ENCODE measurements at places on chromosomes 11 and 22.
A peak's percentile ranks its signal among the peaks of the same experiment; 100 is the strongest.

GRCh38 chr22:40070701-40071100 is 75.9 kb downstream of the FAM83F start:
- DNase-seq: no peak

DNA sequence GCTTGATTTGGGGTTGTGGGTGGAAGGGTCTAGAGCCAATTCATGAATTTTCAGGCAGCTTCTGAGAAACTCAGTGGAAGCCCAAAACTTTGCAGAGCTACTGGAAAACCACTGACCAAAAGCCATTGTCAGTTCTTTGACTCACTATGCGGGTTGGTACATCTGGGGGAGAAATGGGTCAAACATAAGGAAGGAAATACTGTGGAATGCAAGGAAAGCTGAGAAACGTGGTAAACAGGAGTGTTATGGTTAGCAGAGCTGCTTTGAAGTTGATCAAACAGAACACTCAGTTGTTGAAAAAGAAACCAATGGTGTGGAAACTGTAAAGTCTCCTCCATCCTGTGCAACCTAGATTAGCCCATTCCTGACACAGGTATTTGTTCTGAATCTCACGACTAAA is 6.3 kb upstream of the ABTB2 start:
- no peak for DNase-seq

DNA sequence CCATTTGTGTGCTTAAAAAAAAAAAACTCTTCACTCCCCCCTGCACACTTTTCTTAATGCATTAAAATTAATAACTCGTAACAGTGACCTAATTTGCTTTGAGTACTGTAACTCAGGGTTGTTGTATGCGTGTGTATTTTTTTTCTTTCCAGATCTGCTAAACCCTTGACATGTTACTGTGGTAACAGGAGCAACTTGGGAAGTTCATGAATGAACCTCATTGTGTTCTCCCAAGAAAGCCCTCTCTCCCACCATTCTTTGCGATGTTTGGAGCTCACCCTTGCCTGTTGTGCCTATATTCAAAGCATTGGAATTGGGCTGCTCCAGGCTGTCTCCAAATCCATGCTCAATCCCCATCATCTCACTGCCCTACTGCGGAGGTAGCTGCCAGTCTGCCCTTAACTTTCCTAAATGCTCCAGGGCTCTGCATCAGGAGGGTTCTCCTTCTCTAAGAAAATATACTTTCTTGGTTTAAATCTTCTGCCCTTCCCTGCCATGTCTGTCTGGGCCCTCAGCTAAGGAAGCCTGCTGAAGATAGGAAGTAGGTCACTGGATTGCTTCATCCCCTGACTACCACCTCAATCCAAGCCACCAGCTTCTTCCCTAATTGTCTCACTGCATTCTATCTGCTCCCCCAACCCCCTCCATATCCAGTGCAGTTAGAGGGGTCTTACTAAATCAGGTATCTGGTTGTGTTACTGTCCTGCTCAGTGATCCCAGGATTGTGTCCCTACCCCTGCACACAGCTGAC is 70.3 kb downstream of the KIRREL3 start:
- no peak for DNase-seq

GRCh38 chr11:105324156-105324555 is 184.6 kb upstream of the CARD18 start:
- DNase-seq: no peak

- DNase-seq: no peak
These were observed 16.2 kb upstream of the ESAM start for GRCh38 chr11:124778281-124778680.

GRCh38 chr11:95257456-95257971 is 26.5 kb upstream of the SESN3 start:
- no peak for DNase-seq

- no peak for DNase-seq
These were observed 9.9 kb upstream of the TTLL1 start for GRCh38 chr22:43099095-43099494.

GRCh38 chr11:117176186-117176585 is 2.4 kb upstream of the SIDT2 start:
- DNase-seq: no peak

DNA sequence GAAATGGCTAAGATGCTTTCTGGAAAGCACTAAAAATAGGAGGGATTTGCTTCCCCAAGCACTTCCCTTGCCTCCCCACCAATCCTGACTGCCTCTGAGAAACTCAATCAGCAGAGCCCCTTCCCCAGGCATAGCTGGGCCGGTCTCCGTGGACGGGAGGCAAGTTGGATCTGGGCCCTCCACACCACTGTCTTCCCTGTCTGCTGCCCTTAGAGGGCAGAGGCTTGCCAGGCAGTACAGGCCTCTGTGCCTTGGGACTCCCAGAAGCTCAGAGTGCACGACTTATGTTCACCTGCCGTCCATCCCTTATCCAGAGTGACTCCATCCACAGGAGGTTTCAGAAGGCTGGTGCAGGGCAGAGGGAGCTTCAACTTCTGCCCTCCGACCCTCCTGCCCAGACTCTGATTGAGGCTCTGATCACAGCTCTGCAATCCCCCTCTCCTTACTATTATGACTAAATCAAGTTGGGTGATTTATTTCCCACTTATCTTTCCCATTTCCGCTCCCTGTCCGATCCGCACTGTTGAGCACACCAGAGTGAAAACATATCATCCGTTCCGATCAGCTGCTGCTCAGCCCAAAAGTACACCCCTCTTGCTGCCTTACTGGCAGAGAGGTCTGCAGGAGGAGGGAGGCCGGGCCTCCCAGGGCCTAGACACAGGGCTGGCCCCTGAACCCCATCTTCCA is 71.8 kb downstream of the DSCAML1 start:
- DNase-seq: no peak

GRCh38 chr11:122019908-122020694 is 95.9 kb downstream of the BLID start:
- no peak for DNase-seq

GRCh38 chr11:77558380-77558779 is 31.4 kb upstream of the AQP11 start:
- DNase-seq: no peak

DNA sequence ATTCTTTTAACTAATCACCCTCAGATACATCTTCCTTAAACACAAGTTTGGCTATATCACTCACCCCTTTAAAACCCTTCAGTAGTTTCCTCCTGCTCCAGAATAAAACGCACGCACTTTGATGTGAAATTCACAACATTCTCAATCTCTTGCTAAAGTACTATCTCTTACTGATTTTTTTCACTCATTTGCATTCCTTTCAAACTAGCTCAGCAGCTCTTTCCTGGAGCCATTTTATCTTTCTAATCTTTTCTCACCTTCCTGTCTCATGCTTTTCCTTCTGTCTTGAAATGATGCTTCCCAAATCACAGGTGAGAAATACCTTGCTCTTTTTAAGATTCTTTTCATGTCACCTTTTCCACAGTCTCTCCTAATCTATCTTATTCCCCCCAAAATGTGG is 1074.4 kb downstream of the DLG2 start:
- DNase-seq: no peak

- DNase-seq: no peak
These were observed 49.6 kb upstream of the ALKBH3 start for GRCh38 chr11:43830928-43831440.

- DNase-seq: no peak
These were observed 18.0 kb downstream of the TBC1D22A start for GRCh38 chr22:46780453-46780852.

DNA sequence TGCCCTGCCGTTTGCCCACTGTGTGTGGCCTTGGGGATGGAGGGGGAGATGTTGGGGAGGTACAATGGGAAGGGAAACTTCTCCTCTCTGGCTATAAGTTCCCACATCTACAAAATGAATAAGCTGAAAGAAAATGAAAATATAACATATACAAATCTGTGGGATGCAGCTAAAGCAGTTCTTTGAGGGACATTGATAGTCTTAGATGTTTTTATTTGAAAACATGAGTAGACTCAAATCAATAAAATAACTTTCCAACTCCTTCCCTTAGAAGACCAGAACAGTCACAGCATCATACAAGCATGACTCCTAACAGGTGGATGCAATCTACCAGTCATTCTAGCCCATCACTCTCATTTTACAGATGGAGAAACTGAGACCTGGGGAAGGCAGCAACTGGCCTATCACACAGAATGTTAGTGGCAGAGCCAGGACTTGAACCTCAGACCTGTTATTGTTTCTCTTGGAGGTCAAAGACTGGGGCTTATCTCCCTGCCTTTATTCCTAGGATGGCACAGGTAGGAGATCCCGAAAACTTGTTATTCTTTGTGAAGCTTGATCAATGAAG is 25.2 kb upstream of the CCDC86 start:
- no peak for DNase-seq

DNA sequence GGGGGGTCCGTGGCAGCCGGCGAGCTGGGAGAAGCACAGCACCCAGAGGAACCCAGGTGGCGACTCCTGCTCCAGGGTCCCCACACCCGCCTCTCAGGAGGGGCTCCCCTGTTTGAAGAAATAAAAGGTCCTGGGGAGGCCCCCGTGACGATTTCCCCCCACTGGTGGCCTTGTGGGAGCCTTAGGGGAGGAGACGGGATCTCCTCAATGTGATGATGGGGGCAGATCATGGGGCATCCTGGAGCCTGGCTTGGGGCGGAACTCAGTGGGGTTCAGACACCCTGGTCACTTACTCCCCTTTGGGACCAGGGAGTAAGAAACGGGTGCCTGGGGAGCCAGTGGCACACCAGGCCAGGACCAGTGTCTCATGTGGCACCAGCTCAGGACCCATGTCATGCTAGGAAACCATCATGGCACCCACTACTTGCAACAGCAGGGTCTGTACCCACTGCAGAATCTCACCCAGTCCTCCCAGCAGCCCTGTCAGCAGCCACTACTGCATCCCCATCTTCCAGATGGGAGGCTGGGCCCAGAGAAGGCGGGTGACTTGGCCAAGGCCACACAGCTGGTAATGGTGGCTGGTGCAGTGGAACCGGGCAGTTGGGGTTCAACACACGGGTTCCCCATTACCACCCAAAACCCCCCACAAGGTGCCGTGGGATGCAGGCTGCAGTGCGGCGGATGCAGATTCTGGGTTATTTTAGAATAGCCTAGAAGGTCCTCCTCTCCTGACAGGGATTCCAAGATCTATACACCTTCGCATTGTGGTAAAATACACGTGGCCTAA is 130.7 kb downstream of the CTTN start:
- DNase-seq: no peak

DNA sequence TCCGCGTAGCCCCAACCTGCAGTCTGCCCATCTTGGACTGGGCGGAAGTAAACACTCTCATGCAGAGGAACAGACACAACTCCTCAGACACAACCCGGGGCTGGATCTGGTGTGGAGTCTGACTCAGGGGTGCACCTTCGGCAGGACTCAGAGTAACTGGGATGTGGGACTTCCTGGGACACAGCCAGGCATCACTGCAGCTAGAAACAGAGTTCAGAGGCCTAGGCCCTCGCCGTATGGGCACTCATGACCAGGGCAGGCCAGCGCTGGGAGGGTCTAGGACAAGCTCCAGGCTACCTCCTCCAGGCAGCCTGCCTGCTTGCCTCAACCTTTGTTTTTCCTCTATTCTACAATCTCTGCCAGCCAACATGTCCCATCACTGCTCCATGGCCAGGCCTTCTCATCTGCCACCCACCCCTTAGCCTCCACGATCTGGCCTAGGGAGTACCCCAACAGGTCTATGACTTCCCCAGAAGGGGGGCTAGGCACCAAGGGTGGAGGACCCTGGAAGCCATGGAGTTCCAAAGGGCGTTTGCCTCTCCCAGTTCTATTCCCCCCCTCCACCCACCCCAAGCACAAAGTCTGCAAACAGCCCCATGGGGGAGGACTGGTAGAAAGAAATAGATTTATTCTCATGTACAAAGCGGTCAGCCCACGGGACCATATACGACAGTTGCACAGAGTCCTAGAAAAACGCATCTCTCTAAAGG is 98.5 kb downstream of the PDE2A start:
- DNase-seq: no peak

- DNase-seq: peak; percentile 99
These were observed 4.1 kb downstream of the CD248 start for GRCh38 chr11:66312549-66313320.

DNA sequence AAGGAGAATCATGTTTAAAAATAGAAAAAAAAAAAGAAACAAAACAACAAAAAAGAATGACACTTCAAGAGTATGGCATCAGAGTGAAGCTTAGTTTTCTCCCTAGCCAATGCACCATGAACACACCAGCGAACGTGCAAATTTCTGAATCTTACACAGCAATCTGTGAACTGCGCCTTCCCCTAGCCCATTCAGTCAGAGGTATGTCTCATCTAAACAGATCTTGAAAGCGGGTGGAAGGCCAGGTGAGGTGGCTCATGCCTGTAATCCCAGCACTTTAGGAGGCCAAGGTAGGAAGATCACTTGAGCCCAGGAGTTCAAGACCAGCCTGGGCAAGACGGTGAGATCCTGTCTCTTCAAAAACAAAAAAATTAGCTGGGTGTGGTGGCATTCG is 113.1 kb downstream of the MICAL3 start:
- DNase-seq: no peak

GRCh38 chr11:85495918-85496317 is 131.2 kb downstream of the DLG2 start:
- DNase-seq: no peak

DNA sequence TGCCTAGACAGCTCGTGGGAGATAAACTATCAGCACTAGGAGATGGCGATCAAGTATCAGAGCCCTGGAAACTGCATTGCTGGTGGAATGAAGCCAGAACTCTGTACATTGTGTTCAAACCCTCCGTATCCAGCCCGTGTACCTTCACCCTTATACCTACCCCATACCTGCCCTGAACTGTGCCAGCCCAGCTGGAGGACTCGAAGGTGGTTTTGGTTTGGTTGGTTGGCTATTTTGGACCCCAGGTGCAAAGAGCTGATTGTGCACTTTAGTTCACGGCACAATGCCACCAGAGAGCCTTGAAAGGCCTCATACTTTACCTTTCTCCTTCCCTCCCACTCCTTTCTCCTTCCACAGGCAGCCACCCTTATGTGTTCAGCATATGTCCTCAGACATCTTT is 16.0 kb downstream of the FAM83F start:
- no peak for DNase-seq

DNA sequence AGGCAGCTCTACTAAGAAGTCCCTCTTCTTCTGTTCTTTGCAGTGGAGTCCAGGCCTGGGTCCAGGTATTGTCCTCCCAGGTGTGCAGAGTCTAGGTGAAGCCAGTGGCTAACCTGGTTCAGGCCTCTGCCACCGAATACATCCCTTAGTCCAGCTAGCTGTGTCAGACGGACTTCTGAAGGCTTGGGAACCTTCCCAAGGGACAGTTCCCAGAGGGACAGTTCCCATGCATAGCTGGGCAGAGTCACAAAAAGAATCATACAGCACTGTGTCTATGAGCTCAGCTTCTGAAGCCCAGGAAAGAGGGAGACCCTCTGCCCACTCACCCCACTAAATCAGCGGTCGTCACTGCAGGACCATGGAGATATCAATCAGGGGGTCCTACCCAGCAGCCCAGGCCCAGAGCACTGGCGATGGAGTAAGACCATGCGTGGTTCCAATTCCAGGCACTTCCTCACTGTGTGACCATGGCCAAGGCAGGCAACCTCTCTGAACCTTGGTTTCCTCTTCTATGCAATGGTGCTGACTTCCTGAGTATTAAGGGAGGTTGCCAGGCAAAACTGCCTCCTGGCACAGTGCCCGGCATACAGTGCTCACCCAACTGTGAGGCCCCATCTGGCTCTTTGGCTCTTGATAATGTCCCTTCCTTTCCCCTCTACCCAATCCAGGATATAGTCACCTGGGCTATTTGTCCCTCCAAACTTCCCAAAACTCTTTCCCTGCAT is 3.4 kb downstream of the MS4A10 start:
- DNase-seq: no peak

GRCh38 chr11:60347084-60347797 is 20.2 kb downstream of the MS4A6E start:
- no peak for DNase-seq

Data from stimulated activated CD8-positive, alpha-beta memory T cell treated with anti-CD3 and anti-CD28 coated beads, Interleukin-4, amount 100 ng/mL, for 1 hour (primary cell).